ENCODE measurements at places on chromosomes 16 and 17. TPM values are rescaled to one million over a fixed set of nuclear protein-coding genes. Genes with fewer than 3 reads are reported as not detected.

MMP15 gene
- 24.0 TPM for polyA plus RNA-seq

- DNase-seq = peak; percentile 25
Measured at GRCh38 chr17:10226930-10227695, 28.7 kb upstream of the GAS7 start.

GRCh38 chr17:75941442-75941819 is 589 bp upstream of the FBF1 start:
- DNase-seq = peak; percentile 43

- no peak for DNase-seq
Measured at GRCh38 chr16:8948069-8948593, 15.6 kb downstream of the USP7 start.

DNA sequence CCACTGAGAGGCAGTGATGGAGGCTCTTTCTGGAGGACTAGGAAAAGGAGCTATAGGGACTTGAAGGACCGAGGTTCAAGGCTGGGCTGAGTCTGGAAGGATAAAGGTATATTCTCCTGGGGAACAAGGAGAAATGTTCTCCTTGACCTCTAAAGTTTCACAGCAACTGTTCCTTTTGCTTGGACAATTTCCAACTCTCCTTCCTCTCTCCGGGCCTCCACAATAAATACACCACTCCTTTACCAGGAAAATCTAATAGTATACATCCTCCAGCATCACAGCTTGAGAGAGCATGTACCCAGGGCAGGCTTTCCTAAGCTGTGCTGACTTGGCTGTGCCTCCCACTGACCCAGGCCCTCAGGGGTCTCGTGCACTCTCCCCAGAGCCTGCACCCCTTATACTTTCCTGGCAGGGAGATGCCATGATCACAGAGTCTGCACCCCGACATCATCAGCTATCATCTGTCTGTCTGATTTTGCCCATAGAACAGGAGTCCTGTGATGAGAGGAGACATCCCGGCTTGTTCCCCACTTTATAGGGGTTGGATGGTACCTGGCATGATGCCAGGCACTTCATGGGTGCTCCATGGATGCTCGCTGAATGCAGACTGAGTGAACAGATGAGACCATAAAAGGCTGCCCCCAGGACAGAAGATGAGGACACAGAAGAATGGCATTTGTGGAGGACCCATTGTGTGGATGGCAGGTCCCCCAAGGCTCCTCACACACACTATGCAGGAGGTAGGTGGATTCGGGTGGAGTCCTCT is 582.6 kb upstream of the CDH5 start:
- no peak for DNase-seq

DNA sequence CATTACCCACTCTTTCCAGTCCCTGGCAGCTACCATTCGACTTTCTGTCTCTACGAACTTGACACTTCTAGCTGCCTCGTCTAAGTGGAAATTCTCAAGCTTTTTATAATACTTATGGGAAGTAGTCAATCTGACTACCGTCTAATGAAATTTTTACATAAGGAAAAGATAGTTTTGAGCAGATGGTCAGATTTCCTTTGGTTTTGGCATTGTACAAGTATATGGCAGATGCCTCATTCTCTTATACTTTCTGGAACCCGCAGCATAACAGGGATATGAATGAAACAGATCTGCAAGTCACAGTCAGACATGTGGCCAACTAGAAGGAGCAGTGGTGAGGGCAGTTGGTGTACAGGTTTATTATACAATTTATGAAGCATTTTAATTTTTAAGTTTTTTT is 146.0 kb downstream of the PITPNC1 start:
- no peak for DNase-seq

DNA sequence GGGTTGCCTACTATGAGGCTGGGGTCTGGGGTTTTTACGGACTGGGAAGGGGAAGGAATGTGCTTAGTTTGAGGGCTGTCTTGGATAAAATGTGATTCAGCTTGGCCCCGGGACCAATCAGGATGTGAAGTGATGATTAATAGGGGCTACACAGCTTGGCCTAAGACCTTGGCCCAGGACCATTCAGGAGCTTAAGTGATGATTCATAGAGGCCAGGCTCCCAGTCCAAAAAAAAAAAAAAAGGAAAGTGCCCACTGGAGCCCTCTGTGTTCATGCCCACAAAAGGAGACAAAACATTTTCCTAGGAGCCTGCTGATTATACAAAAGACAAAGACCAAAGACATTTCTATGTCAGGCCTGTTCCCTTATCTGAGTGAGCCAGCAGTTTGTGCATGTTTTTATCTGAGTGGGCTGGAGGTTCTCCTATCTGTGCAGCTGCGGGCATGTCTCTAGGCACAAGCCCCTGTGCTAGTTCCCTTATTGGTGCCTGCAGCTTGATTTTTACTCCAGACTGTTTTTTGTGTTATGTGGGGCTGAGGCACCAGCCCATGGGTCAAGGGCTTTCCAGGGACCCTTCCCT is 898.2 kb upstream of the GOT2 start:
- DNase-seq = no peak

- DNase-seq = no peak
Measured at GRCh38 chr17:78526231-78527025, 50.8 kb downstream of the DNAH17 start.

KRT33B gene
- not detected for polyA plus RNA-seq

GRCh38 chr17:77619851-77620250 is 338.7 kb upstream of the TNRC6C start:
- no peak for DNase-seq

DNA sequence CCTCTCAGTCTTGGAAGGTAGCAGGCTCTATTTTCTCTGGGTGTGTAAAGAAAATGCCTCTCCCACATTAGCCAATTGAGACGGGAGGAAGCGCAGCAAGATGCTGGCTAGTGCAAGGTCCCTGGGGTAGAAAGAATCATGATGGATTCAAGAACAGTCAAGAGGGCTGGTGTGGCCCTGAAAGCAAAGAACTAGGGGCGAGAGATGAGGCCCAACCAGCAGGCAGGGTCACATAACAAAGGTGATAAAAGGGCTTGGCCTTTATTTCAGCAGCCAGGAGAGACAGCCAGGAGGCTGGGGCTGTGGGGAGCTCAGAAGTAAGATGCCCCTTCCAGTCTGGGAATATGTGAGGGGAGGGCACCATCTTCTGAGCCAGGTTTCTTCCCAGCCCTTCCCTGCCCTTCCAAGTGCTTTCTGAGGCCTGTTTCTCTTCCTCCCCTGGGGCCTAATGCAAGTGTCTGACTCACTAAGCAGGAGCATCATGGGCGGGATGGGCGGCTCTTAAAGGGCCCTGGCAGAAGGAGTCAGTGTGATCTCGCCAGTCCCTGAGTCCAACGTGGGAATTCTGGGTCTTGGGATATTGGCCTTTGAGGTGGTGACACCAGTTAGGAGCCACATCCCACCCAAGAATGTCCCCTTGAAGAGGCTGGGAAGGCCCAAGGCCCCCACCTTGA is 3.9 kb upstream of the NLRC5 start:
- DNase-seq = no peak

DNA sequence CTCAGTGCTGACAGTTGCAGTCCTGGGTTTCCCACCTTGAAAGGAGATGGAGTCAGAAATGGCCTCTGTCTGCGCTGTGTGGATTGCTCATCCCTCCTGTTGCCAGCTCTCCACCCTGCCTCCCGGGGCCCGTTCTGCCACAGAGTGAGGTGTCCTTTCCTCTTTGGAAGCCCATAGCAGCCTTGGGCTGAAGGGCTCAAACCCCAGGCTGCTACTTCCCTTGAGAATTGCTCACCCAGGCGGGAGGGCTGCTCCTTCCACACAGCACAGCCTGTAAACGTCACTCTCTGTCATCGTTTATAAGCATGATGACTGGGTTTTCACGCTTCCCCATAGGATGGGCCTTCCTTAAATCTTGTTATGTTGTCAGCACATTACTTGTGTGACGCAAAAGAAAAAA is 62.7 kb downstream of the FOXK2 start:
- DNase-seq = no peak

RGS11 gene
- 47.2 TPM for polyA plus RNA-seq

DNA sequence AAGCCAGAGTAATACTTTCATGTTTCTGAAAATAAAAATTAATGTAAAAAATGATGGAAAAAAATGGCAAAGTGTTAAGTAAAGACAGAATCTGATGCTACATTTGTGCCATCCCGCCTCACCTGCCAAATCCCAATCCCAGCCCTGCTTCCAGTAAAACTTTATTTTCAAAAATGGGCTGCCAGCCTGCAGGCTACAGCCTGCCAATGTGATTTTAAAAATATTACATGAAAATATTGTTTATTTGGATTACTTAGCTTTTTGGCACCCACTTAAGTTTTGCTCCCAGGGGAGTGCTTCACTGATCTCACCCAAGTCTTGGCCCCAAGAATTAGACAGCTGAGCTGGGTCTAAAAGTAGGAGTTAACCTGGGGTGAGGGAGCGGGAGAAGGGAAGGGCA is 112.8 kb downstream of the C16orf78 start:
- DNase-seq = no peak

HSD11B2 gene
- polyA plus RNA-seq = 7.7 TPM

ACSM3 gene
- 67.5 TPM for polyA plus RNA-seq

DNA sequence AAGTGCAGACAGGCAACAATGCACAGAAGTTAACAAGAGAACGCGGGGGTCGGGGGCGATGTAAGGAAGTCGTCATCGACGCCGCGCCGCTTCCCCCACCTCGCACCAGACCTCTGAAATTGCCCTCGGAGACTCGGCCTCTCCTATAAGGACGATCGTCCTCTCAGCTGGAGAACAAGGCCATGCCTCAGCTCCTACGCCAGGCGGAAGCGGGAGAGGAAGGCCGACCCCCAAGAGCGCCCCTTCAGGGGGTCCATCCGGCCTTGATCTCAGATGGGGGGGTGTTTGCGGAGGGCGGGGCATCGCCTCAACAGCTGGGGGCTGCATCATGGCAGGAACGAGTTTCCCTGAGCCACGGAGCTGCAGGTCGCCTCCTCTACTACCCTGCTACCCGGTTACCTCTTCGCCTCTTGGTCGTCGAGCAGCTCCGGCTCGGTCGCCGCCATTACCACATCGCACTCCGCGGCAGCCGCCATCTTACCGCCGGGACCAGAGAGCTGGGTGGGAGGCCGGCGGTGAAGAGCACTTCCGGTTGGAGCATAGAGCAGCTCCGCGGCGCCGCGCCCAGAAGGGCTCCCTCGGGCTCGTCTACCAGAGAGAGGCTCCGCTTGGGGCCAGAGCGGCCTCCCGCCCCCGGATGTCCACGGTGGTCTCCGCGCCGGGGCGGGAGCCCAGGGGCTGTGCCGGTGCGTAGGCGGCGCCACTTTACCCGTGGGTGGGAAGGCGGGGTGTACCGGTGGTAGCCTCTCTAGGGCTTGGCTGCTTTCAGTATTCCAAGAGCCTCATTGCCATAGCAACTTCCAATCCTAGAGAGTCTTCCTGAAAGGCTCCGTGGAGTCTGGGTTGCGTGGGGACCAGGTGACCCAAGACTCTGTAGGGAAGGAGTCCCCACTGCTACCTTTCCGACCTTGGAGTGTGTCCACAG is at the start of gene DNAJC7:
DNAJC7 (minus strand) TSS at position 499 of the 925 bp plus-strand sequence; CDS start at position 476, 23 bp downstream.
- DNase-seq = peak; percentile 88

DNA sequence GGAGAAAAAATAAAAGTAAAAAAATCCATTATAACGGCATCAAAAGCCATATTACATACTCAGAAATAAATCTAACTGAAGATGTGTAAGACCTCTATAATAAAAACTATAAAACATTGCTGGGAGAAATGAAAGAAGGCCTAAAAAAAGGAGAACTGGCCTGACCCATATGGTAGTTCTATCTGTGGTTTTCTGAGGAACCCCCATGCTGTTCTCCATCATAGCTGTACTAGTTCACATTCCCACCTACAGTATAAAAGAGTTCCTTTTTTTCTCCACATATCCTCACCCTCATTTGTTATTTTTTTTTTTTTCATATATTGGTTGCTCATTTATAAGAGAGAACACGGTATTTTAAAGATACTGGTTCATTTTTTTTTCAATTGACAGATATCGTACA is 191.8 kb downstream of the STX8 start:
- DNase-seq = no peak

DNA sequence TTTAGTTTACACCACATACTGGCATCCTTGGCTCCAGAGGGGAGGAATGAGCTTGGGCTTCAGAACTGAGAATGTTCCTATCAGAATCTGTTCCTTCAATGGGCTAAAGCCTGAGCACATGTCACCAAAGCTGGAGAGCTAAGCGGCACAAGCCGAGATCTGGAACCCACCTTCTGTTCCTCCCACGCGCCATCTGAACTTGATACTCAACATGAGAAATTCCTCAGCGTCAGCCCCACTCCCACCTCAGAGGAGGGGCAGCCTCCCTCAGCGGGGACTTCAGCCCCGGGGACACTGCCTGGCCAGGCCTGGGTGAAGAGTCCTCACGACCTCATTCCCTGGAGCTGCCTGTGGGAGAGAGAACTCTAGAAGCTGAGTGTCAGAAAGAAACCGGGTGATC is 22.8 kb upstream of the SLC47A1 start:
- no peak for DNase-seq

ZP2 gene
- not detected for polyA plus RNA-seq

EME2 gene
- 18.4 TPM for polyA plus RNA-seq

DNA sequence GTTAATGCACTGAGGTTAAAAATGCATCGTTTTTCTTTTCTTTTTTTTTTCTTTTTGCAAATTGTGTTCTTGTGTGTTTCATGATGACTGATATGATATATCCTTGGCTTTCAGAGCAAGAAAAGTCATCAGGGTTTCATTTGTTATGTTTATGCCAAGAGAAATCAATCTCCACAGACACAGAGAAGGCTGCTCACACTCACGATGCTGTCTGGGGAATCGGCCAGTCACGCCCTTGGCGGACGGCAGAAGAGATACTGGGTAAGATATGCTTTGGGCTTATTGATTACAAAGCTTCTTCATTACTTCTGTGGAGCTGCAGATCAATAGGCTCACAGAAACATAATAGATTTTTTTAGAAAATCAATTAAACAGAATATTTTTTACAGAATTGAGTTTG is 42.2 kb upstream of the TNRC6C start:
- DNase-seq = no peak

RNF43 gene
- polyA plus RNA-seq = 6.2 TPM

DNA sequence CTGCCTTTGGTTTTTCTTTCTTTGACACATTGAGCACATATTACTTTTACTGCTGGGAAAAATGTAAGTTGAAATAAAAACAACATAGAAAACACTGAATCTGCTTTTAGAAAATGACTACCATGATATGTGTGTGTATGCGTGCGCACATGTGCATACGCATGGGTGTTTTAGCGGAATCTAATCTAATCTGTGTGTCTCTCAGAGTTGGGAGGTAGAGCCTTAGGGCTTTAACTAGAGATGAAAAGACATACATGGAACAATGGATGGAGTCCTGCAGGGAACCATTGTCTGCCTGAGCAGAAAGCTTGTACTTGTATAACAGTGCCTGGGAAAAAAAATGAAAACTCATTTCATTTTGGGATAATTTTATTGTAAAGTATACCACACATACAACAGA is 12.4 kb downstream of the SLFN5 start:
- DNase-seq = no peak

TEDC2 gene
- 1.1 TPM for polyA plus RNA-seq

MFAP4 gene
- 13.0 TPM for polyA plus RNA-seq

DNA sequence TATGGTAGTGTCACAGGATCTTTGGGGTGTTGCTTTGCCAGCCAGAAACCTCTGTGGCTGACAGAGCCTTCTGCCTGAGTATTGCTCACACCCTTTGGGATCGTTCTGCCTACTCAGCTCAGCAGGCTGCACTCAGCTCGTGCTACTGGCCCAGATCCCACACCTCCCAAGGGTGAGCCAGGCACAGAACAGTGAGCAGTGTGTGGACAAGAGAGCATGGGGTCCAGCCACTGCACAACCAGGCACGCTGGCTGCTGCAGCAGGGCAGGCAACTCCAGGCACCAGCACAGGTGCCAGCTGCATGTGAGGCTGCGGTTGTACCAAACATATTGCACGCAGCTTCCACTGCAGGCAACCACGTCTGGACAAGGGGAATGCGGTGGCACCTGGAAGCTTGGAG is 84.9 kb downstream of the CYB561 start:
- no peak for DNase-seq

Measured in pancreas (tissue), 10 donors.